Activated naive CD4-positive, alpha-beta T cell (primary cell): ENCODE measurements at places on chromosomes 11 and 22.

GRCh38 chr11:76265771-76266241, 59.5 kb upstream of the WNT11 start:
- no peak for DNase-seq

GRCh38 chr11:62497132-62497801, 49.3 kb downstream of the AHNAK start:
- no peak for DNase-seq

DNA sequence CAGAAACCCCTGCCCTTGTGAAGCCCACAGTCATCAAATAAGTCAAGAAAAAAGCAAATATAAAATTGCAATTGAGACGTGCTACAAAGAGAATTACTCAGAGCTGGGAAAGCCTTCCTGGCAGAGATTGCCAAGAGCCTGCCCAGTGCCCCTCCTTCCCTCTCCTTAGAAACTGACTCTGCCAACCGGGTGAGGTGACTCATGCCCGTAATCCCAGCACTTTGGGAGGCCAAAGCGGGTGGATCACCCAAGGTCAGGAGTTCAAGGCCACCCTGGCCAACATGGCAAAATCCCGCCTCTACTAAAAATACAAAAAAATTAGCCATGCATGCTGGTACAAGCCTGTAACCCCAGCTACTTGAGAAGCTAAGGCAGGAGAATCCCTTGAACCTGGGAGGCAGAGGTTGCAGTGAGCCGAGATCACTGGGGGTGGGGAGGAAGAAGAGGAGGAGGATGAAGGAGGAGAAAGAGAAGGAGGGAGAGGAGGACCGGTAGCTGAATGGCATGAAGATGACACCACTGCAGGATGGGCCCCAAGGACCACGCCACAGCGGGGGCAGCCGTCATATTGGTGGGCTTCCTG, 76.1 kb upstream of the RTL6 start:
- no peak for DNase-seq

DNA sequence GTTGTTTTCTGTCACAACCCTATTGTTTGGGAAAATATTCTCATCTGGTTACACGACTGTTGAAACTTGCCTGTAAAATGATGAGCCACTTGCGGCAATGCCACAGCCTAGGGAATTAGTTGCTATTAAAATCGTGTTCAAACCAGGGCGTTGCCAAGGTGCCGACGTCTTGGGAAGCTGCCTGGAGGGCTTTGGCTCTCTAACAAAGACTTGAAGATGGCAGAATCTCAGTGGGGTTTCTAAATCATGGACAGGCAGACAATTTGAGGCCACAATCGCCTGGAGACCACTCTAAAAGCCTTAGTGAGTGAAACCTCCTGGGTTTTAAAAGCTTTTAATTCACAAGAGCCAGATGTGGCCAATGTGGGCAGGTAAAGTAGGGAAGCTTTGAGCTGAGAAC, 117.2 kb upstream of the BMAL1 start:
- DNase-seq, result no peak

DNA sequence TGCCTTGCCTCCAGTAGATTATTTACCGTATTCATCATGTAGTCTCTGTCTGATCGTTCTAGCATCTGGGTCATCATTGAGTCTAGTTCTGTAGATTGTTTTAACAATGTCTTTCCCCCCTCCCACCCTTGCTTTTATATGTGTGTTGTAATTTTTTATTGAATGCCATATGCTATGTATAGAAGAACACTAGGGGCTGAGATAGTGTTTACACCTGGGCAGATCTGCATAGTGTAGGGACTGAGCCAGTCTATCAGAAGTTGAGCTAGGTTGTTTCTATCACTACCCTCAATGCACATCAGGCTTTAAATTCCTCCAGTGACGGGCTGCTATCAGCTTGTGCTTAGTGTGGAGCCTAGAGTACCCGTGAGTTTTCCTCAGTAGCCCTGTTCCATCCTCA, 61.6 kb downstream of the KREMEN1 start:
- DNase-seq, result no peak

DNA sequence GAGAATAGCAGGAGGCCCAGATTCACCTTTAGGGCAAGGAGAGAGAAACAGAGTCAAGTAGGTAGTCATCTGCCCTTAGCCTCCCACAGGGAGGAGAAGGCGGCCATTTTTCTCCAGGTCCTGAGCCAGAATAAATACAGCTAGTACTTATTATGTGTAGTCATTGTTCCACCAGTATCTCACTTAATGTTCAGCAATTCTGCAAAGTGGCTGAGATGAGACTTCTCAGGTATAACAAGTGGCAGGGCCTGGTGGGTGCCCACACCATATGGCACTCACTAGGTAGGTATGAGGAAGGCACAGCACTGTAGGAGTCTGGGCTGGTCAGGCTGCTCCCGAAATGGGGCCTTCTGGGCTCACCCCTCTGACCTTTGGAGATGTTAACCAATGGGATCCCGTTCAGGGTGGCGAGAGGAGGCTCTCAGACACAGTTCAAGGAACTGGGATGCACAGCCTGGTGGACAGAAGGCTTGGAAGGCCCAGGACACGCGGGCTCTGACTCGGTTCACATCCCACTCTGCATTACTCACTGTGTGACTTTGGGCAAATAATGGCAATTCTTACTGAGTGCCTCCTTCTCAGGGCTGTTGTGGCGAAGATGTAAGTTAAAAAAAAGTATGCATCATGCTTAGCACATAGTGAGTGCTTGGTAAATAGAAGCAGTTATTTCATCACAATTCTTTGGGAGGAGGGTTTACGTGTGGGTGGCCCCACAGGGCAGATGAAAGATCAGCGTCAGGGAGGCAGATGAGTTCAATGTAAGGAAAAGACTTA, 25.1 kb downstream of the RTN4RL2 start:
- no peak for DNase-seq

GRCh38 chr22:44620129-44620840, 81.7 kb upstream of the PRR5 start:
- DNase-seq, result peak; percentile 73

DNA sequence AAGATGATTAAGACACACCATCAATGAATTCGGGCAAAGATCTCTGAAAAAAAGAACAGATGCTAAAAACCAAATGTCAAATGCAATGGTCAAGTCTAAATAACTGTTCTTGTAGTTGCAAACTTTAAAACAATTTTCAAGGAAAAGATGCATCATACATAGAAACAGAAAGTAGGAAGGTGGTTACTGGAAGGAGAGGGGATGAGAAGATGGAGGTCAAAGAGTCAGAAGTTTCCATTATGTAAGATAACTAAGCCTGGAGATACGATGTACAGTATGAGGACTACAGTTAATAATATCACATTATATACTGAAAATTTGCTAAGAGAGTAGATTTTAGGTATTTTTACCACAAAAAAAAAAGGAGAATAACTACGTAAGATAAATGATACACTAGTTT, 27.1 kb downstream of the CWF19L2 start:
- DNase-seq, result no peak
